Brain (organoid and tissue), 16 donors: ENCODE measurements at places on chromosomes 12 and 14.

DNA sequence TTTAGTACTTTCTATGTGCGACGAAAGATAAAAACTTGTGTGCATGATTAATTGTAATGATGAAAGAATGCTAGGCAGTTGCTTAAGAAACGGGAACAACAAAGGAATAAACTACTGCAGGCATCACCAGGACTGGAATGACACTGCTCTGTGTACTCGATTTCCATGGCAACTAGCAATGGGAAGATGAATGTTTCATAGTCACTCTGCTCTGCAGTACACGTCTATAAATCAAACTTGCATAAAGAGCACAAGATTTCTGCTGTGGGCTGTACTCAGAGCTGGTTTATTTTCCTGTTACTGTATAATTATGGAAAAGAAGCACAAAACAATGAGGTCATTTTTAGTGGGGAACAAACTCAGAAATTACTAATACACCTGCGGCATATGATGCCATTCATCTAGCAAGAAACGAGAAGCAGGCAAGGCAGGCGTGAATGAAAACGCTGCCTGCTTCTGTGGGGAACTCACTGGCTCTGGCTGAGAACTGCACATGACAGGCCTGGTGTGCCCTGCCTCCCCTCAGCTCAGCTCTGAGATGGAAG, 41.8 kb downstream of the EFCAB11 start:
- DNase-seq: peak; percentile 94

DNA sequence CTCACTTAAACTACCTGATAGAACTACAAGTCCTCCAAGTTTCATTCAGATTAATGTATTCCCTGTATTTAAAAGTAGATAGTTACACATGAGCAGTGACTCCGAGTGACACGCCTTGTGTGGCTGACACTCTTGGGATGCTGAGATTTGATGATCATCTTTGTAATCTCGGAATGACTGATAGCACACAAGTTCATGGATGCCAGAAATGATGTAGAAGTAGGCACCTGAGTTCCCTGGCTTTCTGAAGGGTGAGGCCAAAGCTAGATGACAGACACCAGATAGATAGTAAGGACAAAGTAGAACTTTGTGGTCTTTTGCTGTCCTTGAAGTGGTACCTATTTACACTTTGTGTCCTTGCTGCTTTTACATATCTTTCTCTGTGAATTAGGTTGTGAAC, 491.2 kb downstream of the PCNX1 start:
- DNase-seq: no peak

GRCh38 chr12:76284816-76285750, 63.1 kb downstream of the BBS10 start:
- no peak for DNase-seq

GRCh38 chr12:93657071-93657470, 20.1 kb upstream of the CRADD start:
- no peak for DNase-seq

DNA sequence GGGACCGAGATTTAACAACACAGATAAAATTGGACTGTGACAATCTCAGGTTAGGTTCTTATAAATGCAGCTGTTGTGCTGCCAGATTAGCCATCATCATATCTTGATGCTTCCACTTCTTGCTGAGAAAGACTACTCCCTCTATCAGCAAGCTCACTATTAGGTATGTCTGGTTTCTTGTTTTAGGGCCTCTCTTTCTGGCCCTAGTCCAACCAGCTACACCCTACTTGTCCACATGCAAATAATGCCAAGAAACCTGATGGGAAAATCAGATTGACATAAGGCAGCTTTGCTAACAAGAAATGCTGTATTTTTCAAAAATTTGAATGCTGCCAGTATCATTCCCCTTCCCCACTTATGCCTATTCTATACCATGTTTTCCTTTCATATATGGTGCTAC, 296.0 kb downstream of the RMST start:
- no peak for DNase-seq

GRCh38 chr12:60071759-60072191, 475.9 kb downstream of the SLC16A7 start:
- no peak for DNase-seq

DNA sequence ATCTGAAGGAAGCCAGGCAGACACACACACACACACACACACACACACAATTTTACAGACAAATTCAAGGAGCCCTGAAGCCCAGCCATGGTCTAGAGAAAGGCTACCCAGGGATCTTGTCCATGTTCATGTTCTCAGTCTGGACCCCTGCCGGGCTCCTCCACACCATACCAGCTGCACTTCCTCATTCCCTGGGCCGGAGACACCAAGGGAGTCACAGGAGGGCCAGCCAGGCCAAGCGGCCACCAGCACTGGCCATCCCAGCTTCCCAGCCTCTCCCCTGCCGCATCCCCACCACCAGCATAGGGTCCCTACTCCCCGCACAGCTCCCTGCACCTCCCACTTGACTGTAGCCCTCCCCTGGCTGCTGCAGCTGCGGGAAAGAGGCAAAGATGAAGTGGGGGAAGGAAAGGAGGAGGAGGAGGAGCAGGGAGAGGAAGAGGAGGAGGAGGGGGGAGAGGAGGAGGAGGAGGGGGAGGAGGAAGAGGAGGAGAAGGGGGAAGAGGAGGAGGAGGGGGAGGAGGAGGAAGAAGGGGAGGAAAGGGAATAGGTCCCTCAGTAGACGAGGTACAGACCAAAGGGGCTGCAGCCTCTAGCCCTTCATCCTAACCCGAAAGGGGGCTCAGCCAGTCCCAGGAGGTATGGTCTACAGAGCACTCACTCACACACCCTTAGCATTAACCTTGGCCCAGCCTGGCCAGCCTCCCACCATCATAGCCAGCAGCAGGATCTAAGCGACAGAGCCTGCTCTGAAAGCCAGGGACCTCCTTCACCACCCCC, 293.2 kb downstream of the DPF3 start:
- DNase-seq: no peak

GRCh38 chr12:75655315-75655806, 144.0 kb upstream of the KRR1 start:
- no peak for DNase-seq

DNA sequence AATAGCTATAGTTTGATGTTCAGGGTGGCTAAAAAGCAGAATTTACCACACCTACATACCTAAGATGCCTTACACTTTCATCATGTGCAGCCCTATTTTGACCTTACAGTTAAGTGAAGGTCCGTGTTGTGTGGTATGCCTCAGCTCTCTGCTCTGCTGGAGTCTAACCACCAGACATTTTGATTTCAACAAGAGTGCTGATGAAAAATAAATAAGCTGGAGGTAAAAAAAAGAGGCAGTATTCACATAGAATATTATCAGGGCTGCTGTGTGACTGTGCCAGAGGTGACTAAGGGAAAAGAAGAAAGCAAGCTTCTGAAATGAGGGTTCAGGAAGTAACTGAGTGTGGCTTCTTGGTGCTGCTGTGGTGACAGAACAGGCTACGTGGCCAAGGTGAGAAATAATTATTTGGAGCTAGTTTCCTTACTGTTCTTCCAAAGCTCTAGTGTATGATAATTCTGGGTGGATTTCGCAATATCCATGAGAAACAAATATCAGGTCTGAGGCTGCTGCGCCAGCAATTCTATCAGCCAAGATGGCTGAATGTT, 188.8 kb downstream of the STXBP6 start:
- DNase-seq: no peak

DNA sequence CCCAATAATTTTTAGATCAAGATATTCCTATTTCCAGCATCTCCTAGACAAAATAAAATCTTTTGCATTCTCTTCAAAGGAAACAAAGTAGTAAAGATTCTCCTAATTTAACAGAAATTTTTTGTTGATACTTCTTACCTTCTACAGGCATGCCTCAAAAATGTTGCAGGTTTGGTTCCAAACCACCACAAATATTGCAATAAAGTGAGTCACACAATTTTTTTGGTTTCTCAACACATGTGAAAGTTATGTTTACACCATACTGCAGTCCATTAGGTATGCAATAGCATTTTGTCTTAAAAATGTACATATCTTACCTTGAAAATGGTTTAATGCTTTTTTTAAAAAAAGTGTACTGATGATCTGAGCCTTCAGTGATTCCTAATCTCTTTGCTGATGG, 65.6 kb upstream of the USP15 start:
- DNase-seq: no peak

- DNase-seq: no peak
Observed at GRCh38 chr12:110012137-110012536, 12.9 kb downstream of the ANKRD13A start.

DNA sequence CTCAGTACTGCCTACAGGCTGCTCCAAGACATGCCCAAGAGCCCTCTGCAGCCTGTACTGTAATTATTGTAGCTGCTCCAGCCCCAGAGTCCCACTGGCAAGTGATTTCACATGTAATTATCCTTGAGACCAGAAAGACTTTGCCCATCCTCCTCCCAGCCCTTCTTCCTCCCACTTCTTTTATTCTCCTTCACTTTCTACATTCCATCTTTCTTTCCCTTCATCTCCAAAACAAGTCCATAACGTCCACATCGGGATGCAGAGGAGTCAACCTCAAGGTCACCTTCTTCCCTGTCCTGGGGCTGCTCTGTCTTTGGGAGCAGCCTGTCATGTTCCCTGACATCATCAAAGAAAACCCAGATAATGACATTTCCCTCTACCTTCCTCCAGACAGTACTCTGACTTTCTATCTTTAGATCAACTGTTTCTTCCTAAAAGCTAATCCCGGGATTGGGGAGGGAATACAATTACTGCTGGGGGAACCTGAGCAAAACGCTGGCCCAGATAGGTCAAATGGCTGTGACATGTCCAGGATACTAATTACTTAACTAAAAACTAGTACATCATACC, 39.1 kb downstream of the SLC8A3 start:
- DNase-seq: no peak

DNA sequence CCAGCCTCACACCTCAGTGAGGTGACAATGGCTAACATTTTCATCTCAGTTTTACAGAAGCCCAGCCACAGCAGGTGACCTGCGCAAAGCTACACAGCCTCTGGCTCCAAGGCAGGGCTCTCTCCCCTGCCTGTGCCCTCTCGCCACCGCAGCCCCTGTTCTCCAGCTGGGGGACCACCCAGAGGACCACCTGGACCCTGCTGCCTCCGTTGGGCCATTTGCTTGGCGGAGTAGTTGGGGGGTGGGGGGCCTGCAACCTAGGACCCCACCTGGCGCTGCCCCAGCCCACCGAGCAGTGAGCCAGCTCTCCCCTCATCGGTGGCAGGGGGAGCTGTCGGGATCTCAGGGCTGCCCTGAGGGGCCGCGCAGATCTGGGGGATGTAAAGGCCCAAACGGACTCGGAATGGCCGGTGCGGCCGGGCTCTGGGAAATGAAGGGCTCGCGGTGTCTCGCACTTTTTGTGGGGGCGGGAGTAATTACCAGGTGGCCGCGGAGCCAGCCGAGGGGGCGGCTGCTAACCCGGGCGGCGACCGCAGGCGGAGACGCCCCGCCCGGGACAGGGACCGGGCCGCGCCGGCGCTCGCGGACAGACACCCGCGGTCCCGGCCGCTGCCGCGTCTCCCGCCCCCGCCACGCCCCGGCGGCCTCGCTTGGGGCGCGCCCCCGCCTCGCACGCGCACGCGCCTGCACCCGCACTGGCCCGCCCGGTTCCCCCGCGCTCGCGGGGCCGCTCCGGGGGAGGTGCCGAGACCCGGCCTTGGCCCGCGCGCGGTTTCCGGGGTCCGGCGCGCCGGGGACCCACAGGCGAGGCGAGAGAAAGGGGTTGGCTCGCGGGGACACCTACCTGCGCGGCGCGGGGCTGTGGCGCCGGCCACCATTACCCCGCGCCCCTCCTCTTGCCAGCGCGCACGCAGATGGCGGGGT, 8.6 kb upstream of the GPR68 start:
- peak; percentile 40 for DNase-seq

DNA sequence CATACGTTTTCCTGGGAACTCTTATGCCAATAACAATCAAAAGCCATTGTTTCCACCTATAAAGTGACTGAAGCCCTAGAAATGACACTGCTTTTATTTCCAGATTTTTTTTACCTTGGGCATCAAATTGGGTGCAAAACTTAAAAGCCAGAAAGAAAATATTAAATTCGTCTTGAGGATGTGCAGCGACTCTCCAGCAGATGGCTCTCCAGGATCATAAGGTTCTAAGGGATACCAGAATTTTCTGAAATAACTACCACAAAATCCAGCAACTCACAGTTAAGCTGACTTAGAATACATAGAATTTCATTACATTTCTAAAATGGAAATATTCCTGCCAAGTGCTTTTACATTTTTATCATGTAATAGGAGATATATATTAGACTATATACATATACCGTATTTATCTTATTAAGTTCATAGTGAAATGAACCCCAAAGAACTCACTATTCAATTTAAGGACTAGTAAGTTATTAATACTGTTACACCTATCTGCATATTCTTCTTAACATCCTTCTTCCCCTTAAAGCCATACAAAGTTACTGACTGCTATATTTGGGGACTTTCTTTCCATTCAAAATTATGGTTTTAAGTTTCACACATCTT, 44.0 kb downstream of the ARMH4 start:
- peak; percentile 85 for DNase-seq

DNA sequence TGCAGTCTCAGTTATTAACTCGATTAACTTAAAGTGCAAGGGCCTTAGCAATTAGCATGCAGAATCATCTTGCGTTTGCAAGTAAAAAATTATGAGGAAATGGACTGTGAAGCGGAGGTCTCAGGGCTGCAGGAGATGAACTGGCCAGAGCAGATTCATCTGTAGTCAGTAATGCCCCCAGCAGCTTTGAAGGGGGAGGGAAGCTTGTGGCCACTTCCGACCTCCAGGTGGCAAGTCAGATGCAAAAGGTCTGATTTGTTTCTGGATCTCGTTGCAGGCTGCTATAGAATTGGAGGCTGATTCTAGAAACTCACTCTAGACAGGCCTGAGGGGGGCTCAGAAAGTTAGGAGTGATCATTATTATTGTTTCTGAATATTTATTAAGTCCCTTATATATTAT, 107.4 kb upstream of the RGS6 start:
- no peak for DNase-seq

- no peak for DNase-seq
Observed at GRCh38 chr12:14190694-14191093, 174.8 kb upstream of the ATF7IP start.

DNA sequence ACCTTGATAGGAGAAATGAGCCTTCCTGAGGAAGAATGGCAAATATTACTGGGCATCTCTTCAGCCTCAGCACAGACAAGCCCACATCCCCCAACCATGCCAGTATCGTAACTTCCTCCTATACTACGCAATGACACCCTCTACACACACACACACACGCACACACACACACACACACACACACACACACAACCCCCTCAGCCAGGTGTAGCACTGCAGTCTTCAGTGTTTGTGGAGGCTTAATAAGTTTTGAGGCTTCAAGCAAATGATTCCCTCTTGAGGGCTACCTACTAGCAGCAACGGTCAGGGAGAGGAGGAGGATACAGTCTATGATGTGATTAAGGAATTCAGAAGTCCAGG, 1.6 kb downstream of the DGKA start:
- DNase-seq: no peak
